ENCODE measurements at places on chromosomes 3 and 15.
A peak's percentile ranks its signal among the peaks of the same experiment; 100 is the strongest.

DNA sequence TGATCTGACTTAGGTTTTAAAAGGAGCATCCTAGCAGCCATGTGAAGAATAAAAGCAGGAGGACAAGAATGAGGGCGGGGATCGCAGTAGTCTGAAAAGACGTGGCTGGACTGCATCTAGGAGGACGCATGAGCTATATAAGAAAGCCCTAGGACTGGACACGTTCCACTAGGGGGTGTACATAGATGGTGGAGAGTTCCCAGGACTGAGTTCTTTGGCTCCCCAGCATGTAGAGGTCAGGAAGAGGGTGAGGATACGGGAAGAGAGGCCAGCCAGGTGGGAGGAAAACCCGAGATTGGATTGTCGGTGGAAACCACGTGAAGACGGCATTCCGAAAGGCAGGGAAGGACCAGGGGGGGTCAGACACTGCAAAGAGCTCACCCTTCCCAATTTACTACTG is 64.2 kb upstream of the CFAP161 start:
- no peak for DNase-seq

- no peak for DNase-seq
Measured at GRCh38 chr3:37910671-37911400, 49.2 kb downstream of the CTDSPL start.

- no peak for DNase-seq
Measured at GRCh38 chr15:42178056-42178455, 21.6 kb upstream of the PLA2G4F start.

- peak; percentile 53 for DNase-seq
Measured at GRCh38 chr3:171459137-171459941, 866 bp downstream of the TNIK start.
